Stimulated activated CD8-positive, alpha-beta memory T cell treated with anti-CD3 and anti-CD28 coated beads, Interleukin-15, amount 100 ng/mL, for 1 hour (primary cell): ENCODE measurements at places on chromosomes 1 and 21.

DNA sequence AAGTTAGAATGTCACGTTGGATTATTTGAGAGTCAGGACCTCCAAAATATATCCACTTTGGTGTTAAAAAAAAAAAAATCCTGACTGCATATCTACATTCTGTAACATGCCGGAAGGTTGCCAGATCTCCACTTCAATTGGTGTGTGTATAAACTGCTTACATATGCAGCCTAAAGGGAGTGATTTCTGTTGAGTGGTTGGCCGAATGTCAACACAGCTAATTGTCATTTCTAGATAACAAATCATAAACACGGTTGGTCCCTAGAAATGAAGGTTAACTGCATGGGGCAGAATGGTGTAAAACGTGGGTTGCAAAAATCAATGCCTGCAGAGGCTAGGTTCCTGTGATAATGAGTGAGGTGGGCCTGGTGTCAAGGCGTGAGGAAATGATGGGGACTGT is 15.0 kb upstream of the ROR1 start:
- no peak for DNase-seq

GRCh38 chr1:153626904-153627714 is at the start of gene S100A13:
TSS of gene S100A13 (minus strand) at chr1:153627505. CDS start at chr1:153626472, 1,033 bp downstream.
- DNase-seq = no peak

GRCh38 chr1:191582169-191582568 is 576.1 kb upstream of the RGS18 start:
- DNase-seq = no peak

GRCh38 chr1:103561643-103562395 is 9.6 kb upstream of the AMY2B start:
- no peak for DNase-seq

DNA sequence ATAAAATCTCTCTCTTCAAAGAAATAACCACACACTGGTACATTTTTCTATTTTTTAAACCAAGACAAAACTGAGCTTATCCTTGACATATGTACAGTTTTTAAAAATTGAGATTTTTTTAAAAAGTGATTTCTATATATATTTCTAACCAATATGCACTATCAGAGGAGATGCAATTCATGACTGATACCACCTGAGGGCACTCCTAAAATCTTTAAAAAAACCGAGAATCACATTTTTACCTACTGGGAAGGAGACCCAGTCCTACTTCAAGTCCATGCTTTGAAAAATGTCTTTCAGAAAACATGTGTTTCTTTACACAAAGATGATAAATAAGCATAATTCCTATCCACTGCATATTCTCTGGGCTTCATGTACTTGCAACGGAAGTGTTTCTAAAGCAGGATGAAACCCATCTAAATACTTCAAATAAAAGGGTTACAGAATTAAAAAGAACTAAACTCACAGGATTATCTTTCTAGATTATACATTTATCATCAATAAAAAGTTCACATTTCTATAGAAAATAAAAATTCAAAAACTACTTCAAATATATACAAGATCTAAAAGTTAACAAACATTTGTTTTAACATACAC is 98.6 kb downstream of the ENAH start:
- DNase-seq = no peak

- DNase-seq = no peak
These were observed 41.0 kb downstream of the GATAD2B start for GRCh38 chr1:153881751-153882150.

DNA sequence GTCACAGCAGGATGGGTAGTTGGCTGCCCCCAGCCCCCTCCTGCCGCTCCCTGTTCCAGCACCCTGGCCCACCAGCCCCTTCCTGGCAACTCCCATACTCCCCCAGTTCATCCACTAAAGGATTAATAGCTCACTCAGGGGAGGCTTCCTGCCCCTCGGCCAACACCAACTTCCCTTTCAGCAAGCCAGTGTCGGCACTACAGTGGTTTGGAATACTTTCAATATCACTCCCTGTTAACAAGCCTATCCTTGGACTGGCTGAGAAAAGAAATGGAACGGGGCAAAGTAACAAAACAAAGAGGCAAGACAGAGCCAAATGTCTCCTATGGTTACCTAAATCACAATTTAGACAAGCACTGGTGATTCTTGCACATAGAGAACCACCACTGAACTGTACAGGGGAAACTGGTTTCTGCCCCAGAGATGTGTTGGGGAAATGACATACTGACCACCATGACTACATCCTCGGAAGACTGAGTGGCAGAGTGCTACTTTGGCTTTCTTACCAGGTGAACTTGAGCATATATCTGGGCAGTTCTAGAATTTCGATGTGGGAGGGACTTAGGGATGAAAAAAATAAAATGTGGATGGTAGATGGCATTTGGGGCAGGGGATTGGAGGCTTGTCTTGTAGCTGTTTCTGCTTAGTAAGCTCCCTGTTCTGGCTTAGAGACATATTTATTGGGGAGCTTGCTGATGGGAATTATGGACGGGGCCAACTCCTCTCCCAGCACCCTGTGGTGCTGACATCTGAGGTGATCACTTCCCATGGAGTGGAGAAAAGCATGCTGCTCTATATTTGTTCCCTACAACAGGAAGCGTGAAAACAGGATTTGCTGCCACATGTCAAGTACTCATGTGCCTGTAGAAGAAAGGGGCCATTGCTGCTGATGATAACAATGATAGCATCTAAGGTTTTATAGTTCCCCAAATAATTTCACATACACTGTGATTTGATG is 7.1 kb upstream of the CAPN2 start:
- DNase-seq = no peak

DNA sequence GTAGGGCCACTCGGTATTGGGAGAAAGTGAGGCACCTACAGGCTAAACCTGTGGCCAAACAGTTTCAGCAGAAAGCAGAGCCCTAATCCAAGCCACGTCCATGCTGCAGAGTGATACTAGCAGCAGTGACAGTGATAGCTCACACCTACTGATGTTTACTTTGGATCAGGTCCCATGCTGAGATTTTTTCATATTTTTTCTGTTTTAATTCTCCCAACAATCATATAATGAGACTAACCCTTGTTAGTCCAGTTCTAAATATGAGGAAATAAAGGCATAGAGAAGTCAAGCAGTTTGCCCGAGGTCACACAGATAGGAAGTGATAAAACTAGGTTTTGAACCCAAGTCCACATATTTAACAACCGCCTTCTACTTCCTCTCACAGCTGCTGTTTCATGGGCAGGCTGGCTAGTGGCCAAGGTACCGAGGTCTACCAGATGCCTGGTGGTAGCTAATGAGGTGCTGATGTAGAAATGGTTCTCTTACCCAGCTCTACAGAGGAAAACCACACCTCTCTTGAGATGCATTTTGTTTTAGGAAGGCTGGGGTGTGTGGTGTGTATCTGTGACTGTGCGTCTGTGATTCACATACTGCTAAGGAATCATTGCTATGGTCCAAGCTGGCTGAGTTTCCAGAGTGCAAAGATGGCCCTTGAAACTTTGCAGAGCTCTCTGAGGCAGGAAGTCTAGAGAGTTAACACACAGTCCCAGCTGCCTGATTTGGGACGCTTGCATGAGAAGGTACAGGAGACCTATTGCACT is 80.3 kb upstream of the ARTN start:
- DNase-seq = no peak

DNA sequence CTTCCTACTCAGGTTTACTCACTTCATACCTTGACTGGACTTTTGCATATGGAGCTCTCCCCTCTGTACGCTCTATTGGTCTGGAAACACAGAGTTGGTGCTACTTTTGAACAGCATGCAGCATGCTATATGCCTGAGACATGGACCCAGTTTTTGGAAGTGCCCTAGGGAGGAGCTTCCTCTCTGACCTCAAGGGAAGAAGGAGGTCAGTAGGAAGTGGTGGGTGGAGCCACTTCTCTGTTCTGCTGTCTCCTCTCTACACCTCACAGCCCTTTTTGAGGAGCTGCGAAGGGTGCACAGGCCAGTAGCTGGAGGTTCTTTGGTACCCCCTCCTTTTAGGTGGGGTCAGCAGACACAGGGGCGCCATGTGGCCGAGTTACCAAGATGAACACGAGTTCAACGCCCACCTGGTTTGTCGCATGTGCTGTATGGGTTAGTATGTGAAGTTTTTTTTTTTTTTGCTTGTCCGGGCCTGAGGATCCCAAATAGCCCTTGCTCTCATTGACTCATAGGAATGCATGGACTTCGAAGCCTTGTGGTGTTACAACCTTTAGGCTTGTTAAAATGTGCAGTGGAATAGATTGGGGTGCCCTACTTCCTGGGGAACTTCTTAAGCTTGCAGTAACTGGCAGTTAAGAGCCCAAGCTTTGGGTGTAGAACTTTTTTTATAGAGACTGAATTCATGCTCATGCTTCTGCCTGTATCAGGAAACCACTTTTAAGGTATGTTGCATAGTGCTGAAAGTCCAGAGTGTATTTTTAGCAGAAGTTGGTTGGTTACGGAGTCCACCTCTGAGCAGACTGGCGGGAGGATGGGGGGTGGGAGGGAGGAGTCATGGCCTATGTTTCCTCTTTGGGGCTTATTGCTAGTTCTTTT is 10.7 kb downstream of the MACF1 start:
- no peak for DNase-seq

- no peak for DNase-seq
These were observed 31.7 kb downstream of the RUNX3 start for GRCh38 chr1:24898152-24898908.

DNA sequence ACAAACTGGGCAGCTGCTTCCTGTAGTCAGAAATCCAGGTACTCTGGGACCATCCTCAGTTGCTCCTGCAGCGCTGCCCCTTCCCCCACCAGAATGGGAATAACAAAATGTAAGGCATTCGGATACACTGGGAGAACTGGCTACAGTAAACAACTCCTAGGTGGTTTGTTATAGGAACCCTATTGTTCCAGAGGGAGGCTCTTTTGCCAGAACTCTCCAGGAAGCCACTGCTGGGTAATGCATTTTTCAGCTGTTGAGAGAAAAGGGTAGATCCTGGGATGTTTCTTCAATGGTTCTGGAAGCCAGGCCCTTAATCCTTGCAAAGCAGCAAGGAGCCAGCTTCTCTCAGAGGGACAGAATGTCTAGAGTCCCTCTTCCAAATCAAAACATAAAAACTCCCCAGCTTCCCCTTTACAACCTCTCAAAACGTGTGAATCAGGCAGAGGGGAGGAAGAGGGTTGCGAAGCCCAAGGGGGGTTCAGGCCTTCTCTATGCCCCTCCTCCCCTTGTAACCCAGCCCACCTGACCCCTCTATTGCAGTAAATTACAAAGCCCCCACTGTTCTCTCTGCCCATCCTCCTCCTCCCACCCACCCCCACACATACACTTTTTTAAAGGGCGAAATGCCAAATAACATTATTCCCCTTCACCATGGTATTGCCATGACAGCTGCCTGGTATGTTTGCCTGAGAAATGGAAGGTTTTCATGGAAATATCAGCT is 29.1 kb downstream of the PLPP3 start:
- DNase-seq = no peak

DNA sequence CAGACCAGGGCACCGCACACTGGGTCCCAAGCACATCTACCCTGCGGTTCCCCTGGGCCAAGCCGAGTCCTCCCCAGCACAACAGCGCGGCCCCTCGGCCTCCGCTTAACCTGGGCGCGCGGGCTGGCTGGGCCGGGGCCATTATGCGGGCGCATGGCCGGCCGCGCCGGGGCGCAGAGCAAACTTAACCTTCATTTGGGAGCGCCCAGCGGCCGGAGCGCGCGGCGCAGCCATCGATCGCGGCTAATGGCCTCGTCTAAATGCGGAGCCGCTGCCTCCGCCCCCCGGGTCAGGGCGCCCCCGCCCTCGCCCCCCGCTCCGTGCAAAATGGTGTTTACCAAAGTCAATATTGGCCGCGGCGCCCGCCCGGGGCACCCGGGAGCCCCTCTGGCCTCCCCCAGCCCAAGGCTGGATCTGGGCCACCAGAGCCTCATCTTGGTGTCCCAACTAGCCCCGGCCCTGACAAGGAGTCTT is 272.1 kb downstream of the TRABD2B start:
- DNase-seq = no peak

DNA sequence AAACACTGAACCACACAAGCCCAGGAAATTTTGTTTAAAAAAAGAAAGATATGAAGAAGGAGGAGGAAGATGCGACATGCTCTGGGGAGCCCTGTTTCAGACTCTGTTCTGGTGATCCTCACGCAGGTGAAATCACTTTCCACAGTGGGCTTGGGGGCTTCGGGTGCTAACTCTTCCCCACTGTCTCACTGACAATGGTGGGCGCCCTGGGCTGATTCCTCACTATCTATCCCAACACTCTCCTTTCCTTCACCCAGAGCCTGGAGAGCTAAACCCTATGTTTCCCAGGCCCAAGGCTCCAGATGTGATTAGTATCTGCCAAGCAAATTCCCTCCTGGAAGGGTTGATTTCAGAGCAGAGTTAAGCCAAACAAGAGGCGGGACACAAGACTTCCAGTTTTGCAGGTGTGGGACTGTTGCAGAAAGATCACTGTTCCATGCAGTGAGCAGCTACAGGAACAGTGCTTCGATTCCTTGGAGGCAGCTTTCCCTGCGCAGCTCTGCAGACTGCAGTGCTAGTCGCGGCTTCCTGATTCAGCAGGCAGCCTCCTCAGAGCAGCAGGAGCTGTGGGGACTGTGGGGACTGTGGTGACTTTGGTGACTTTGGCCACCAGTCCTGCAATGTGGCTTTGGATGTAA is 168.3 kb downstream of the RHOU start:
- no peak for DNase-seq

- DNase-seq = no peak
These were observed 3.6 kb downstream of the OTUD7B start for GRCh38 chr1:150006881-150007421.

GRCh38 chr1:193747579-193747978 is 561.2 kb upstream of the B3GALT2 start:
- no peak for DNase-seq
